HS-27A (cell line): ENCODE measurements at places on chromosomes 5 and 9.

DNA sequence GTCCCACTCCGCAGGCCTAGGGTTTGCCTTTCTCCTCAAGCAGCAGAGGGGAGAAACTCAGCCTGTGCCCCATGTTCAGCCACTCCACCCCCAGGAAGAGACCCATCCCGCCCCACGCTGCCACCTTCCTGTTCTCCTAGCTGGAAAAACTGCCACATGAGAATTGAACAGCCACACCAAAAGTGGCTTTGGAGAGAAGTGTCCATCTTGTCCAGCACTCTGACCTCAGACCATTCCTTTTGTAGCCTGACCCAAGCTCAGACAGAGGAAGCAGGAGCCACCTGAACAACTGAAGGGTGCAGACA is 8.3 kb upstream of the SLC25A48 start:
- DNase-seq: no peak

- DNase-seq: no peak
These were observed 1.9 kb upstream of the IDNK start for GRCh38 chr9:83620841-83621636.

- DNase-seq: peak; percentile 94
These were observed at the start of gene HRCT1 for GRCh38 chr9:35905912-35906679. HRCT1 (plus strand) TSS chr9:35906202; CDS start chr9:35906288, 86 bp downstream.

- peak; percentile 95 for DNase-seq
These were observed 38.8 kb downstream of the NFX1 start for GRCh38 chr9:33329117-33329563.

GRCh38 chr9:71036501-71036900 is 84.9 kb downstream of the TRPM3 start:
- peak; percentile 0 for DNase-seq

DNA sequence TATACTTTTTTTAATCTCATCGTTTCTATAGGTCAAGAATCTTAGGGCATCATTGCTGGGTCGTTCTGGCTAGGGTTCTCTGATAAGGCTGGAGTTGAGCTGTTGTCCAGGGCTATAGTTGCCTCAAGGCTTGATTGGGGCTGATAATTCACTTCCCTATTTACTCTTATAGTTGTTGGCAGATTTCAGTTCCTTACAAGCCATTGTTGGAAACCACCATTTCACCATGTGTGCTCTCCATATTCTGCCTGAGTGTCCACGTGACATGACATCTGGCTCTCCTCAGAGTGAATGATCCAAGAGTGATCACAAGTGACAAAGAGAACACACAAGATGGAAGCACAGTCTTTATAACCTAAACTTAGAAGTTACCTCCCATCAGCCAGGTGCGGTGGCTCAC is 852.2 kb downstream of the EFNA5 start:
- DNase-seq: no peak

- no peak for DNase-seq
These were observed 55.6 kb upstream of the FCN2 start for GRCh38 chr9:134825025-134825424.

DNA sequence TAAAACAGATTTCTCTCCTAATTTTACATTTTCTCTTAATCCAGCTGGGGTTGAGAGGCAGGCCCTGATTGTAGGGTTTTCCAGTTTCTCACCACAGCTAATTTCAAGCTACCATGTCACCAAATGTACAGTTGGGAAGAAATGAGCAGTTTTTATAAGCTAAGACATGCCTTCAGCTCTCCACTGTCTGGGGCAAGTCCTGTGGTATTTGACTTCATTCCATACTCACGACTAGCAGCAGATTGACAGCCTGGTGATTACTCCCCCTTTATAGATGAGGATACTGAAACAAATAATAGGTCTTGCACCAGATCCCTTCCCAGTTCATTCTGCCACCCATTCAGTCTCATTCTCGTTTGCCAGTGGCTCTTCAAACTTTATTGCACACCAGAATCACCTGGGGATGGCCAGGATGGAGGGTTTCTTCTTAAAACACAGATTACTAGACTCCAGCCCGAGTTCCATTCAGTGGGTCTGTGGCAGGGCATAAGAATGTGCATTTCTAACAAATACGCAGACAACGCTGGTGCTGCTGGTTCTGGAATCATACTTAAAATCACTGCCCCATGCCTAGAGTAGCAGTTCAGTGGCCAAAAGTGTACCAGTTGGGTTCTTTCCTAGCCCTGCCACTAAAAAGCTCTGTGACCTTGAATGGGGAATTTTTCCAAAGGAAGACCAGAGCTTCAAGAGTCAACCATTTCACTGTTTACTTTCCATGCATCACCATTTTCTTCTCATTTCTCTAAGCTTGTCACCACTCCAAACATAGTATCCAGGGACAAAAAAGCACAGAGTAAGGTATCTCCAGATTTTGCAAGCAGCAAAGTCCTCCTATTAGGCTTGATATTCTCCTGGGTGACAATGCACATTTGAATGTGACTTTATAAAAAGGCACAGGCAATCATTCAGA is 64.3 kb downstream of the CSNK1A1 start:
- no peak for DNase-seq

DNA sequence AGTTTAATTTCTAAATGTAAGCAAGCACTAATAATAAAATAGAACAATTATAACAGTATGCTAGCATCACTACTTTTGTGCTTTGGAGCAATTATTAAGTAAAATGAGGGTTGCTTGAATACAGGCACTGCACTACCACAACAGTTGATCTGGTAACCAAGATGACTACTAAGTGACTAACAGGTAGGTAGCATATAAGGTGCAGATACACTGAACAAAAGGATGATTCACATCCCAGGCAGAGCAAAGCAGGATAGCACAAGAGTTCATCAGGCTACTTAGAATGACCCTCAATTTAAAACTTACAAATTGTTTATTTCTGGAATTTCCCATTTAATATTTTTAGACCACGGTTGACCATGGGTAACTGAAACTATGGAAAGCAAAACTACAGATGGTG is 48.0 kb upstream of the RGS7BP start:
- no peak for DNase-seq

GRCh38 chr5:136349029-136349428 is 16.3 kb downstream of the TRPC7 start:
- DNase-seq: no peak

DNA sequence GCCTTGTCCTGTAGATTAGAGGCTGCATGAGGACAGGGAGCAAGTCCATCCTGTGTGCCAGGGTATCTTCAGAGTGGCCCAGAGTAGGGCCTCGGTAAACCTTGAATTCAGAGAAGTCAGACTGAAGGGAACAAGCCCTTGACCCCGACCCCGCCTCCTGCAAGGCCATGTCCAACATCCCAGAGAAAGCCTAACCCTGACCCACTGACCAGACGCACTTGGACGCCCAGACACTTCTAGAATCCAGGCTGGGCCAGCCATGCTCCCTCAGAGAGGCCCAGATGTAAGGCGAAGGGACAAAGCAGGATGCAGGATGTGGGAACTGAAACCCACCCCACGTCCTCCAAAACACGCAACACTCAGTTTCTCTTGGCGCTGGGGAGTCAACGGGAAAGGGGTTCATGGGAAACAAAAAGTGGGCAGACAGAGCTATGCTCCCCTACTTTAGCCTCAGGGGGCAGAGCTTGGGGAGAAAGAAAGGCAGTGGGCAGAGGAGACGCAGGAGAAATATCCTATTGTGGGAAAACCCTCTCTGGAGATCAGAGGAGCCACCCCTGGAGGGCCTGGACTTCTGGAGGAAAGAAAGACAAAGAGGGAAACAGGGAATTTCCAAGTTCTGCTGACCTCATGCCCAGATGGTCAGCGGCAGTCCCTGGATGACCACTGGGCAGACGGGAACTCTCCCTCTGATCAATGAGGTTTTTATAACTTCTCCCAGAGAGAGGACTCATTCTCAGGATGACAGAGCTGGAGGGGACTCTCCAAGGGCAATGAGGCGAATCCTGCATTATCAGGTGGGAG is 13.0 kb downstream of the TNIP1 start:
- no peak for DNase-seq

DNA sequence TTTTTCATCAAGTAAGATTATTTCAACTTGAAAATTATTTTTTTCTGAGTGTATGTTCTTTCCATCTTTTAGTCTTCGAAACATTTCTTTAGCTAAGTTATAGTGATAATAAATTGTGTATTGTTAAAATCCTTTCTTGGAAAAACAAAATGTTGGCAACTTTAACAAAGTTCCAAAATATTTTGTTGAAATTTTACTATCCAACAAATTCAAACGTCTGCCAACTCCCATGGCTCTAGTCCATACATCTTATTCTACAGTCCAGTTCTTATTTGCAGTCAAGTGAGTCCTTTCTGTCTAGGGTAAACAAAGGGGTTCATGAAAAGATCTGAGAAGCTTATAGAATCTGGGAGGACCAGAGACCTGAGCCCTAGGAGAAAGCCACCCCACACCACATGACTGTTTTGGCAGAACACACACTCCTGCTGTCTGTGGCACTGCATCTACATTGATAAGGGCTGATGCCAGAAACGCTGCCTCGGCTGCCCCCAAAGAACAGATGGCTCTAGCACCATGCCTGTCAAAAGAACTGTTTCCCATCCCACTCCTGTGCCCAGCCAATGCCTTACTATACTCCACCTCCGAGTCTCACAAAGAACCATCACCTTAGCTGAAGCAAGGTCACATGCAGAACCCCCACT is 47.5 kb downstream of the FEM1C start:
- no peak for DNase-seq

- no peak for DNase-seq
These were observed 440.6 kb upstream of the IZUMO3 start for GRCh38 chr9:24986331-24986730.

- DNase-seq: no peak
These were observed 152.5 kb upstream of the COX7C start for GRCh38 chr5:86465052-86465838.

- DNase-seq: no peak
These were observed 1037.8 kb downstream of the NR2F1-AS1 start for GRCh38 chr5:92543201-92543600.

- DNase-seq: no peak
These were observed 38.7 kb downstream of the PLEKHG4B start for GRCh38 chr5:130601-131131.

DNA sequence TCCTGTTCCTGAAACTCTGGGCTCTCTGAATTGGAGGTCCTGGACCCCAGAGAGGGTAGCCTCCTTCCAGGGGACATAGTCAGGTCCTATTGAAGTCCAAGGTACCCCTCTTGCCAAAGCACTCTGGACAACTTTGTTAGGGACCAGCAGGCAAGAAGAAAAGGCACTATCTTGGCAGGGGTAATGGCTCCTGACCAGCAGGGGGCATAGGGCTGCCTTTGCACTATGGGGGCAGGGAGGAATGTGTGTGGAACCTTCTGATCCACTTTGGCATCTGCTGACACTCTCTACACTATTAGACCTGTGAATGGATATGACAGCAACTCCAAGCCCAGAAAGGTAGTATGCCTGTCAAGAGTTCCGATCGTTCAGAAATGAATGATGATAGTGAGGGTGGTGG is 179.0 kb upstream of the CD180 start:
- no peak for DNase-seq

DNA sequence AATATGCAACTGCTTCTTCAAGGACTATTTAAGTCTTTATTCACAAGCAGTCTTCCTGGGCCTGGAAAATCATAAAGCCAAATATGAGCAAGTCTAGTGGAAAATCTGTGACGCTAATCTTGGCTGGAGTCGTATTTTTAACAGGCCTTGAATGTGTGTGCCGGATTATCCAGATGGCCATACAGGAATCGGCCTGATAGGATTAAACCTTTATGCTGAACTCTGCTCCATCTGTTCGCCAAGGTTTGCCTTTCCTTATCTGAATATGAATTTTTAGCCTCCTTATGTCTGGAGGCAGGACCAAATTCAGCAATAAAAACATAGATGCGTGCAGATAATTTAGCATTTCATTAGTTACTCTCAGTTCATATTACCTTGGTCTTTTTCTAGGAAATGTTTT is 294.5 kb downstream of the EBF1 start:
- DNase-seq: no peak

- DNase-seq: peak; percentile 93
These were observed 359.2 kb upstream of the ACTBL2 start for GRCh38 chr5:57841676-57842363.

DNA sequence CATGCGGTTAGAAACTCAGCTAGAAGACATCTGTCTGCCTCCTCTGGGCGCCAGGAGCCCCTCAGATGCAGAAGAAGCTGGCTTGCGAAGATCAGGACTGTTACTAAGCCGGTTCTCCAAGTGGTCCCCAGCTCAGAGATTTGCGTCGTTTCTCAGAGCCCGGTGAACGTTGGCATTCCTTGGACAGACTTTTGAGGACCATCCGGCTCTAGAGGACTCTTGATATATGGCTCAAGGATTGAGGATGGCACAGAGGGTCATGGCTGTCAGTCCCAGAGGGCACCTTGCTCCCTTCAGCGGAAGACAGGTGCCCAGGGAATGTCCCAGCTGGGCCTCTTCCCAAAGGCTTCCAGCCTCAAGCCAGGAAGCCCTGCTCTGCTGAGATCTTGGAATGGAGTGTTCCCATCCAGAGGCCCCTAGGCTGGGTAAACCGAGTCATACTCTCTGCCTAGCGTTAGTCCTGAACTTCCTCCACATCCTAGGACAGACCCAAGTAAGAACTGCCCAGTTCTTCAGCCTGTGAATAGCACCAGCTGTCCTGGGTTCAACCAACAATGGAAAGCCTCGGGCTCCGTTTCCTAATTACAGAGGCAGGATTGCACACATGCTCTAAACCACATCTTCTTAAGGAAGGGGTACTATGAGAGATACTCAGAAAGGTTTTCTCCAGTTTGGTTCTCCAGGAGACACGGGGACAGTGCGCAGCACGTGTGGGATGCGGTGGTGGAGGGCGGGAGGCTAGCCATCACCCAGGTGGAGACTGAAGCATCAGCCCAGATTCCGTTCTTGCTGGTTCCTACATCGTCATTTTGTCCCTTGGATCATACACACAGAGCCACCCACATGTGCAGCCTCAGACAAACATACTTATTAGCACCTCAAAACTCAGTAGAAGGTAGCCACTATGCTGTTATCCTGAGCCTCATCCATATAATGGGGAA is 51.4 kb downstream of the ZNF354C start:
- no peak for DNase-seq

DNA sequence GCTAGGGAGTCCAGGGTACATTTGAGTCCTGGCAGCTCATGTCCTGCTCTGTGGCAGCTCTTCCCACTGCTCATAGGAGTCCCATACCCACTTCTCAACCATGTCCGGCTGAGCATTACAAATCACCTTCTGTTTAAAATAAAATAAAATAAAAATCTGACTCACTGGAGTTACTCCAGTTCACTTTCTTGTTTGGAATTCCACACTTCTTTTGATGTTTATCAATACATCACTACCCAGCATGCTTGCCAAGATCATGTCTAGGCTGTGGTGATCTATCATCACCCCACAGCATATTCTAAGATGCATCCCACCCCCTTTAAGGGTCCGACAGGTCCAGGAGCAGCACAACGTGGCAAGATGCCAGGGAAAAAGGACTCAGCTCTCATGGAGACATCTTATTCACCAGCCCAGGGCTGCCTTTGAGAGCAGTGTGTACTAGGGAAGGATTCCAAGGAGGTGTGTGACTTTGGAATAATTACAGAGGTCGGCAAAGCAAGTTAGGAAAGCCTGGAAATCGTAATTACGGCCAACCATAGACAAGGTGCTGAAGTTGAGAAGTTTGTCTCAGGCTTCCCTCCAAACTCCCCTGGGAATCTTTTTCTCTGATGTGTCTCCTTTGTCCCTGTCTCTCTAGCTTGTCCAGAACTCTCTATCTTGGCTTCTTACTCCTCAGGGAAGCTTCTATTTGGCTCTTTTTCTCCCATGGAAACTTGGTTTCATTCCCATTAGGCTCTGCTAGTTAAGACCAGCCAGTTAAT is 111.4 kb upstream of the SLC1A3 start:
- no peak for DNase-seq
